ENCODE measurements at places on chromosomes 6 and 20.

DNA sequence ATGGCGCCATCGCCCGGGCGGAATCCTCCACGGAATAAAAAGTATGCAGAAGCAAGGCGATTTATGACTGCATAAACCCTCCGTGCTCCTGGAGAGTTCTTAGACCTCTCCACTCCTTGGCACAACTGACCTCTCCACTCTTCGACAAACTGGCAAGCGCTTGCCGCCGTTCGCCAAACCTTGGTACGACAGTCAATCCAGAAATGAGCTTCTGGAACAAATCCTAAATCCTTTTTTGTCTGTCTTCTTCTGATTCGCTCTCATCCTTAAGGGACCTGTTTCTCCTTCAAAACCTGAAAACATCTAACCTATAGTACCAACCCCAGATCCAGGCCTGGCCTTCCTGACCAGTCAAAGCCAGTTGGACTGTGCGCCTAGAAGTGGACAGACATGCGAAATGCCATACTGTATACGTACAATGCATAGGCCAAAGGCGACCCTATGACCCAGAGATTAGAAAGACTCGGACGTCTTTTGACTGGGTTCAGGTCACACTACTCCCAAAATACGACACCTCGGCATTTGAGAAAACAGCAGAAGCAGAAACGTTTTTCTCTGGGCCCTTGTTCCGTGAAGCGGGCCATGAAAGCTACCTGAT lies 59.4 kb downstream of the TRIM27 start:
- DNase-seq, result no peak

DNA sequence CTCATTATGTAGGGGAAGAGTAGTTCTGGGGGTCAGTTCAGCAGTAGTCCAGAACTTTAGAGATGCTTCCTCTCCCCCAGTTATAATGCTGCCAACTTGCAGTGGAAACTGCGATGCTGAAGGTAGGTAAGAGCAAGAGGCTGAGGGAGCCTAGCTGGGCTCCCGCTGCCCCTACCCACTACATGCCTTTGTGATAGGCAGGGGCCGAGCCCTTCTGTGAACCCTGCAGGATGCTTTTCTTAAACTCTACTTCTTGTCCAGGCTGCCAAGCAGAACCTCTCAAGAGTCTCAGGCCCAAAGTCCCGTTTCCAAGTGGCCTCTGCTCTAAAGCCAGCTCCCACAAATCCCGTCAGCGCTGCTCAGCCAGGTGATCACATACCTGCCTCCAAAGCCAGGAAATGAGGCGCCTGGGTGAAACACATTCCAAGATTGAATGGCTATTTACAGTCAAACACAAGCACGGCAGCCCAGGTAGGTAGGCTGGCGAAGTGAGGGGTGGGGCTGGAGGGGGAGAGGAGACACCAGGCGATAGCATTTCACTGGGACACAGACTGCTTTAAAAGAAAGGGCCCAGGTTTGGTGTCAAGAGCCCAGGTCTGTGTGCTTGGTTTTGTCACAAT lies 150.7 kb downstream of the CD24 start:
- no peak for DNase-seq

- no peak for DNase-seq
Measured at GRCh38 chr6:45946352-45946751, 69.3 kb downstream of the CLIC5 start.

DNA sequence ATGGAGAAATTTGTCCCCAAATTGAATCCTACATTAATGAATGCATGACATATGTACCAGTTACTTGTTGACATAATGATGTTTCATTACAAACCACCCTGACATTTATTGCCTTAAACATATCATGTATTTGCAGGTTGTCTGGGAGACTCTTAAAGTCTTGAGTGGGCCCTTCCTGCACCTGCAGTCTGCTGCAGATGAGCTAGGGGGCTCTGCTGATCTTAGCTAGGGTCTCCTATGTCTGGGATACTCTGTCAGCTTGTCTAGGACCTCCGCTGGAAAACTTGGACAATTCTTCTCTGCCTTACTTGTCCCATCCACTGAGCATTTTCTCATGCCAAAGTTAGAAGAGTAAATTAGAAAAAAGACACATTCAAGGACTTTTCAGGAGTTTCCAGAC lies 581.6 kb downstream of the HAO1 start:
- no peak for DNase-seq

DNA sequence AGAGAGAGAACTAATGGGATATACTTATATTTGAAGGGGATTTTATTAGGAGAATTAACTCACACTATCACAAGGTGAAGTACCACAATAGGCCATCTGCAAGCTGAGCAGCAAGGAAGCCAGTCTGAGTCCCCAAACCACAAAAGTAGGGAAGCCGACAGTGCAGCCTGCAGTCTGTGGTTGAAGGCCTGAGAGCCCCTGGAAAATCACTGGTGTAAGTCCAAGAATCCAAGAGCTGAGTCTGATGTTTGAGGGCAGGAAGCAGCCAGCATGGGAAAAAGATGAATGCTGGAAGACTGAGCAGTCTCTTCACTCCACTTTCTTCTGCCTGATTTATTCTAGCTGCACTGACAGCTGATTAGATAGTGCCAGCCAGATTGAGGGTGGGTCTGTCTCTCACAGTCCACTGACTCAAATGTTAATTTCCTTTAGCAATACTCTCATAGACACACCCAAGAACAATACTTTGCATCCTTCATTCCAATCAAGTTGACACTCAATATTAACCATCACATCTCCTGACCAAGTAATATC lies 823.9 kb downstream of the PHF3 start:
- no peak for DNase-seq

GRCh38 chr6:20997143-20997769 lies 463.0 kb downstream of the CDKAL1 start:
- DNase-seq, result no peak

DNA sequence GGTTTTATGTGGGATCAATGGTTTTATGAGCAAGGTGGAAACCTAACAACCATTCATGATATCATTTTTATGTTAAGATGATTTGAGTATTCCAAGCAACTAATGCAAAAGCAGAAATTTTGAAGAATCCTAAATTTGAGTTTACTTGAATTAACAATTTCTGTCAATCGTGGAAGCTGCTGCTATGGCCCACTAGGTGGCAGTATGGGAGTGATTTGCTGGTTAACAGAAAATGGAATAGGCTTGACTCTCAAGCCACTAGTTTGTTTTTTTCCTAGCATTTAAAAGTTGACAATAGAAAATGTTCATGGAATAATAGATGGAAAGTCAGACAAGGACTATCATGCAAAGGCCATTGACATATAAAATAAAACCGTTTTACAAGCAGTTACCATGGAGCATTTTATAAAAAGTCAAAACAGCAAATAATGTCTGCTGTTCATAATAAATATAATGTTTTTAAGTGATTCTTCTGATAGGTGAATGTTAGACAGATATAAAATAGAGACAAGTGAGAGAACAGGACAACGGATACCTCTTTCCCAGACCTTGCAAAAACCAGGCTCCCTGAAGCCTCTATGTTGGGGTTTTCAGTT lies 43.0 kb upstream of the TMEM200A start:
- no peak for DNase-seq

DNA sequence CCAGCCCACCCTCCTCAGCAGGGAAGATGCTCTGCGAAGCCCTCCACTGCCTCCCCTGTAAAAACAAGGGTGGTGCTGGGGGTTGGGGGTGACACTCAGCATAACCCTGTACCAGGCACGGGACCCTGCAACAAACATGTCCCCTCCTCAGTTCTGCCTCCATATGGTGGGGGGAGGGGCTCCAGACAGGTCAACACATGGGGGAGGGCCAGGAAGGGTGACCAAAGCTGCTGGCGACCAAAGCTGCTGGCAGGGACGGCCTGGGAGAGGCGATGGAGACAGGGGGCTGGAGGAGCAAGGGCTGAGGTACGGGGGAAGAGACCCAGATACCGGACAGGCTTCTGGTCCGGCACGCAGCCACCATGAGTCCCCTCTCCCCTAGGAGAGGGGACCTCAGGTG lies 123.2 kb downstream of the TAF4 start:
- DNase-seq, result no peak

GRCh38 chr6:70763754-70764510 lies 96.2 kb downstream of the SMAP1 start:
- DNase-seq, result no peak

- DNase-seq, result no peak
Measured at GRCh38 chr6:136067731-136068341, 182.3 kb downstream of the MTFR2 start.

DNA sequence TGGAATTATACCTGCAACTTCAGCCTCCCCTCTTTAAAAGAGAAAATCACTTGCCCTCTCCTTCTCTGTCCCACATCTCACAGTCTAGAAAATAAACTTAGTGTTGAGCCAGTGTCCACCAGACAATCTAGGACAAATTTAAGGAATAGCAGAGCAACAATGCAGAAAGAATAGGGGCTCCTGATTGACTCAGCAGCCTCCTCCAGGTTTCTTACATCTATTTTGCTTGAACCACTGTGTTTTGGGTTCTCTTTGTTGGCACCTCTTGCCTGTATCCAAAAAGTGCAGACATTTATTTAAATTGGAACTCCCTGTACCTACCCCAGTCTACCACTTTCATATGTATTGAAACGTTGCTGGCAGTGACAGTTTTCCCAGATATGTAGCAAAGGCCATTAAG lies 133.7 kb upstream of the HSF2 start:
- no peak for DNase-seq

DNA sequence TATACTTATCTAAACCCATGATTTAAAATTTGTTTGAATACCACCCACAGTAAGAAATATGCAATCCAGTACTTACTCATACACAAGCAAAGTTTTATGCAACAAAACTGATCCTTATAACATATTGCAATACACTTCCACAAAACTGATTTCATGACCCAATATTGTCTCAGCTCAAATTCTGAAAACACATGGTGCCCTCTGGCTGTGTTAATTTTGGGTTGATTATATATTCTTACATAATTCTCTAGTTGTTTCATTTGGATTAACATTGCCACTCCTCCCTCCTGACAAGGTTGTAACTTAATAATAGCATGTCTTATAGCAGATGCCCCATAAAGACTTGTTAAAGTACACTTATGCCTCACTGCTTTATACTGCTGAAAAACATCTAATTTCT lies 73.0 kb upstream of the TULP1 start:
- DNase-seq, result no peak

DNA sequence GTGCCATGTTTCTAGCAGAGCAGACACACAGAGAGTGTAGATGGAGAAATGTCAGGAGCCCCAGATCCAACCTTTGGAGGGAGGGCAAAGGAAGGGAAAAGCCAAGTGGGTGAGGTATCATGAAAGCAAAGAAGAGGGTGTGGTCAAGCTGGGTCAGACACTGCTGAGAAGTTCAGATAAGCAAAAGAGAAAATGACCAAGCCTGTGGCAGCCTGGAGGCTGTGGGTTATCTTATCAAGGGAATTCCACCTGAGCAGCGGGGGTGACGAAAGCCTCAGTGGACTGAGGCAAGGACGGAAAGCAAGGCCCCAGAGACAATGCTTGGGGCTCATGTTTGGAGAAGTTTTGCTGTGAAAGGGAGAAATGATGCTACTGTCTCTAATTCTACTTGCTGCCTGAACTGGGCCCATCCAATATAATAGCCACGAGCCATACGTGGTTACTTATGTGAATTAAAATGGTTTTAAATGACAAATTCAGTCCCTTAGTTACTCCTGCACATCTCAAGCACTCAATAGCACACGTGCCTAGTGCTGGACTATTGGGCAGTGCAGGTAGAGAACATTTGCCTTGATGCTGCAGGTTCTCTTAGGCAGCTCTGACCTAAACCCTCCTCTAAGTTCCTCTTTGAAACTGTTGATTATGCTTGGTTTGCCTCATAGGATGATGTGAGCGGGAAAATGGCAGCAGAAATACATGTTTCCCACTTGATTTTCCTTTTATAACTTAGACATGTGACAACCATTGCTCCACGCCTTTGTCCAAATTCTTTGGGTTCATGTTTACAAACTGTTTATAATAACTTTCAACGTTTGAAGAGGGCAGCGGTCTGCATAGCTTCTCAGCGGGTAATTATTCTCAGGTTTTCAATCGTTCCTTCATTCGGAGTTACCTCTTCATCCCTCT lies 63.7 kb downstream of the SLC22A23 start:
- no peak for DNase-seq

DNA sequence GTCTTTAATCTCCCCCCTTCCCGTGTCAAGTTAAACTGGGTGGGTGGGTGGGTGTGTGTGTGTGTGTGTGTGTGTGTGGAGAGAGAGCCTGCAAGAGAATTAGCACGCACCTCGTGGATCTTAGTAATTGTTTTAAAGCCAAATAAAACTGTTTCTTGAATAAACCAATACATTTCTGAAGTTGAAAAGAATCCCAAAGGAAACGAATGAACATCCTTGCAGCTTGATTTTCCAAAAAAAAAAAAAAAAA lies 381 bp upstream of the BICRAL start:
- DNase-seq, result no peak

DNA sequence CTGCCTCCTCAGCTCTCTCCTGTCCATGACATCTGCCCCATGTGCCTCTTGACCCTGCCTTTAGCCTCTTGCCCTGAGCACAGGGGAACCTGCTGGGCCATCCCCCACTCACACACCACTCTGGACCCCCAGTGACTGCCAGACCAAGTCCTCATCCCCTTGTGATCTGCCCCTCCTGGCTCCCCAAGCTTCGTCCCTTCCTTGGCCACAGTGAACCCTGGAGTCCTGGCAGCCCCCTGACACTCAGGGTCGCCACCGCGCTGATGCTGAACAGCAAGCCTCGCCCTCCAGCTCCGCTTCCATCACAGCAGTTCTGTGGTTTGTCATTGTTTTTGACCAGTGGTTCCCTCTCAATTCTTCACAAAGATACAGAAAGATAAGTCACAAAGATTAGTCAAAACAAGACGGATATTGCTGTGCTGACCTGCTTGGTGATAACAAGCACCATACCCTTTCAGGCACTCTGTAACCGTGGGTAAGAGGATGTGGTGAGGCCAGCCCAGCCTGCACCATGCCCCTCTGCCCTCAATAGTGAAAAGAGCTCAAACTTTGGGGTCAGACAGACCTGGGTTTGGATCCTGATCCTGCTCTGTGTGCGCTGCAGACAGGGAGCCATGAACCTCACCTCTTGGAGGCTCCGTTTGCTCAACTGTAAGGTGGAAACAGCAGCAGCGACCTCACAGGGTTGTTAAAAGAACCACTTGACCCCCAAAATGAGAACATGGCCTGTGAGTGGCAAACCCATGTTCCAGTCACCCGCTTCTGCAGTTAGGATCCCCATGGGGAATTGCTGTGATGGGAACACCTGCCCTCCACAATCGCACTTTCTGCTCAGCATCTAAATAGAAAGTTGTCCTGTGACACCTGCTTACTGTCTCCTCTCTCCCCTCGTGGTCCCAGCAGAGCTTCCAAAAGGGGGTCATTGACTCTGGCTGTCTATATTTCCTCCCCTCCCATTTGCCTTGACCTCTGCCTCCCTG lies 114.5 kb downstream of the TOX2 start:
- DNase-seq, result no peak

GRCh38 chr20:15703171-15703911 lies 869.9 kb downstream of the KIF16B start:
- DNase-seq, result no peak
